ENCODE measurements at places on chromosomes 7 and 10.

DNA sequence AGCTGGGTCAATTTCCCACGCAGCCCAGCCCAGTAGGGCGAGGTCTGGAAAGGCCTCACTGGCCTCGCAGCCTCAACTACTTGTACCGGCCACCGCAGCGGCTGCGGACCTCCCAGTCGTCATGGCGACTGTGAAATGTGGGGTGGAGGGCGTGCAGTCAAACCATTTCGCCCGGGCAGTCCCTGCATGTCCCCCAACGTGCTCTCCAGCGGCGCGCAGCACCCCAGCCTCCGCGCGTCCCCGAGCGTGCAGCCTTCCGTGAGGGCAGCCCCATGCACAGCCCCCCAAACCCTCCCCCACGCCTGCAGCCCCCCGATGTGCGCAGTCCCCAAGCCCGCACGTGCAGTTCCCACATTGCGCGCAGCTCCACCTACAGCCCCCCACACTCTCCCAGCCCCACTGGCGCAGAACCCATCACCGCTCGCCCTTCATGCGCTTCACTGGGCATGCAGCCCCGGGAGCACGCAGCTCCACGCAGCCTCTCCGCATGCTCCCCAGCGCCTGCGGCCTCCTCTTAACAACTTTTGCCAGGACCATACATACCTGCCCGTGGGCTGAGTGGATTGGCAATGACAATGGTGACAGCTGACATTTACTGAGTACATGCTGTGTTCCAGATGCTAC lies 34.5 kb upstream of the SFTPD start:
- DNase-seq: no peak

DNA sequence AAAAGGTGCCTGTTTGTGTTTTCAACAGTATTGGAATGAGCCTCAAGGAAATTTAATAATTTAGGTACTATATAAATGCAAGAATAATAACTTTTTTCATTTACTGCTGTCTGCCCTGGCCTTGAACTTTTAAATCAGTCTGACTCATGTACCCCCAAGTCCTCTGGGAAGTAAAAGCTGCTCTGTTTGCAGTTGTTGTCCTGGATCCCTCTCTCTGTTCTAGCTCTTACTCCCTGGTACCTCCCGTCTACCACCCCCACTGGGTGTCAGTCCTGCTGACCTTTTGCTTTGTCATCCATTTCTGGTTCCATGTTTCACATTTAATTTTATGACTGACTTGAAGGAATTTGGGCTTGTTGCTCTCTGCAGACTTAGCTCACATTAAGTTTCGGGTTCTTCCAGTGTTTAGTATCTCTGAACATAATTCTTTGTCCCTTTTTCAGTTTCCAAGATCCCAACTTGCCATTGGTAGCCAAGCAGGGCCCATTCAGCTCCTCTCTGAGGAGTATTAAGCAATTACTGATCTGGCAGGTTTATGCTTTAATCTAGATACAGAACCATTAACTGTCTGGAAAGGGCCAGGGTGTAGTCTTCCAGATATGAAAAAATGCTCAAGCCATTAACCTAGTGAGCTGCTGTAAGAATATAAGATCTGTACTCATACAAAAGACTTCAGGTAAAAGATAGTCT lies 208.7 kb upstream of the FAM3C start:
- no peak for DNase-seq

- DNase-seq: no peak
These were observed 59.3 kb upstream of the TMEM72 start for GRCh38 chr10:44851881-44852280.

DNA sequence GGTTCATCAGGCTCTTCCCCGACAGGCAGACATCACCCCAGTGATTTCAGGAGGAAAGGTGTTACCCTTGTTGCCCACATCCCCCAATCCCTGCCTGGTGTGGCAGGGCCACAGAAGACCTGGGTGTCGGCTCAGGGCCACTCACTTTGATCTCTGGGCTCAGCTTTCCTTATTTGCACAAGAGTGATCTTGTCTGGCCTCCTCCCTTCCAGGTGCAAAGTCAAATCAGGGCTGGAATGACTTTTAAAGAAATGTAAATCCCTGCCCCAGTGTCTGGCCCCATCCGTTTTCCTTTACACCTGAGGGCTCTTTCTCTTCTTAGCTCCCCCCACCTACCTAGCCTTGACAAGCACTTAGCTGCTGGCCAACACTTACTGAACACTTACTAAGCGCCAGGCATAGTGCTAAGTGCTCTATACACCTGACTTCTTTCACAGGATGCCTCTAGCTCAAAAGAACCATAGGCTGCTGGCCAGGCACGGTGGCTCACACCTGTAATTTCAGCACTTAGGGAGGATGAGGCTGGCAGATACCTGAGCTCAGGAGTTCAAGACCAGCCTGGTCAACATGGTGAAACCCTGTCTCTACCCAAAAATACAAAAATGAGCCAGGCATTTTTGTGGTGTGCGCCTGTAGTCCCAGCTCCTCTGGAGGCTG lies 979 bp upstream of the NODAL start:
- no peak for DNase-seq

DNA sequence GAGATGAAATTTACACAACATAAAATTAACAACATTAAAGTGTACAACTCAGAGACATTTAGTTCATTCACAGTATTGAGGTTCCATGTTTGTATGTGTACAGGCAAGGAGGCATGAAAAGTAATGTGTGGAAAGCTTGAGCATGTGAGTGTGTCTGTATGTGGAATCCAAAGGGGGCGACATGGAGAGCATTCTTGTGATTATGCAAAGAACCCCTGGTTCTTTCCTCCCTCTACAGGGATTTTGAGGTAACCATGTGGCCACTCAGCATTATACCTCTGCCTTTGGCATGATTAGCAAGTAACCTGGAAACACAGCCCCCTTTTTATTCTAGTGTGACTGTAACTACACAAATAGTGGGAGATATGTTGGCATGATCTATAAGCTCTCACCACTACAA lies 21.0 kb downstream of the OR2F1 start:
- no peak for DNase-seq

DNA sequence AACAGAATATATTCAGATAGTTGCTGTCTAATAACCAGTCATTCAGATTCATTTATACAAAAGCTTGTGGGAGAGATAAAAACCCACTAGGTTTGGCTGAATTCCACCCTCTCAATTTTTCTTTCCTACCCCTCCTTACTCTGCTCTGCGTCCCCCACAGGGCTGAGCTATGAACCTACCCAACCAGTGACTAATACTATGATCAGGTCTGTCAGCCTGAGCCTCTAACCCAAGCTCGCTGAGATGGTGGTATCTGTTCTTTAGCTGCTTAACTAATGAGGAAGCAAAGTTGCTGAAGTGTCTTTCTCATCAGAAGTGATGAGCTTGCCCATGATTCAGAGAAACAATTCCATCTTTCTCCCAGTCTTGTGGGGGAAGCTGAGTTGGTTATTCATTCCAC lies 248.7 kb upstream of the GPR26 start:
- no peak for DNase-seq

DNA sequence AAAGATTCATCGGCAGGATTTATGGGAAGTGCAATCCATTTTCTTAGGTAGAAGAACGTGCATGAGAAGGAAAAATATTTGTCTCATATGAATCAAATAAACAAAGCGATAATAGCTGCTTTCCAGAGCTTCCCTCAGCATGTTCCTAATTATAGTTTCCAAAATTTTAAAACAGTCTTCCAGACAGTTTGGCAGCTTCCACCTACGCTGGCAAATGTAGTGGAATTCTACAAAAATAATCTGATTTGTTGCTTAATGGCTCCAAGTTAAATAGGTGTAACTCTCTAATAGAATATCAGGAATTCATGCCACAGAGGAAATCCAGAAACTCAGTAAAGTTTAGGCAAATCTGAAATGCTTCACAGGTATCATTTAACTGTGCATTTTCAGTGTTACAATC lies 23.3 kb upstream of the AGBL3 start:
- no peak for DNase-seq

- DNase-seq: no peak
These were observed 36.9 kb downstream of the MEIG1 start for GRCh38 chr10:14995964-14996565.

DNA sequence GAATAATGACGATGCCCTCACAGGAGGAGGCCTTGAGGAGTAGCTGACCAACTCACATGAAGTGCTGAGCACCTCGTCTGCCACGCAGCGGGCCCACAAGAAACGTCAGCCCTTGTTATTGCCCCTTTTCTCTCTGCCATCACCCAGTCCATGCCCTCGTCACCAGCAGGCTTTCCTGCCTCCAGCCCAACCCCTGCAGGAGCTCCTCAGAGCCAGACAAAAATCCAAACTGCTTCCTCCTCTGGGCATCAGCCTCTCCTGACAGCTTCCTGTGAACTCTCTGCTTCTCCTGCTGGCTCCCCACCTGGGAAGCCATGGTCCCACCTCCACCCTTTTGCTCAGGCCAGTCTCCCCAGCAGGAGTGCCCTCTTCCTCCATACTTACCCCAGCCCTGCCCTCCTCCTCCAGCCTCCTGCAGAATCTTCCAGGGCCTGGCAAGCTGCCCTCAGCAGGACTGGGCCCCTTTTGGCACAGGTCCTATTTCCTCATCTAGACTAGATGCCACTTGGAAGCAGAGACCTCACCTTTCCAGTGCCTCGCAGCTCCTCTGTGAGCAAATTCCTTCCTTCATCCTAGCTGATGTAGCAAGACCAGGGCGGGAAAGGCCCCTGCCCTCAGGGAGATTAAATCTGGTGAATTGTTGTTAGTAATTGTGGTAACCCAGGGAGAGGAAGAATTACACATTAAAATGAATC lies 115.1 kb downstream of the C10orf105 start:
- no peak for DNase-seq

DNA sequence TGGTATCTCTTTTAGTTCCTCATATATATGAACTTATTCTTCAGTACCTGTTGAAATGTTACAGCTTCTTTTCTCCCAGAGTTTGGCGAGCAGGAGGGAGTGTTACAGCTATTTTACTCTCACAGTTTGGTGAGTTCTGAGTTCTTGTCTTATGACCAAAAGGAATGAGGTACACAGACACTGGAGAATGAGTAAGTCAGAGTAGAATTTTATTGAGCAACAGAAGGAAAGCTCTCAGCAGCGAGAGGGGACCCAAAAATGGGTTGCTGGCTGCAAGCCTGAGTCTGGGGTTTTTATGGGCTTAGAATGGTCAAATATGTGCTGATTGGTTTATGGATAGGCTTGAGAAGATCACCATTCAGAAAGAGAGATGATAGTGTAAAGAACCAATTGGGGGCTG lies 175.2 kb downstream of the CDK14 start:
- DNase-seq: no peak

- no peak for DNase-seq
These were observed 234.8 kb downstream of the TRIL start for GRCh38 chr7:28723336-28723735.

GRCh38 chr10:58137813-58138212 lies 129.9 kb downstream of the IPMK start:
- DNase-seq: no peak

DNA sequence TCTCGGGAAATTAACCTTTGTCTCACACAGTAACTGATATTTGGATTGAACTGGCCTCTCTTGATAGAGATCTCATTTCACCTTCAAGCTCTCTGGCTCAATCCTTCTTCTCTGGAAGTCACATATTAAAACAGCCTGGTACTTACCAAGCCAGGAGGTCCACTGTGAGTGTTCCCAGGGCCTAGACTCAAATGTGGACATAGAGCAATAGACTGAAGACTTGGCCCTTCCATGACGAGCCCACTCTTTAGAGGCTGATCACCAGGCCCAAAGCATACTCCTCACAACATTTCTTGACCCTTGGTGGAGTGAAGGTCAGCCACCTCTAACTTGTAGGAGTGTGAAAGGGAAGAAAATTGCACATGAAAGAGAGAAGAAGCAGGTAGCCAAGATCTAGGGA lies 38.5 kb downstream of the COL1A2 start:
- DNase-seq: no peak

GRCh38 chr7:128868624-128869137 lies 6.0 kb downstream of the ATP6V1F start:
- DNase-seq: no peak

DNA sequence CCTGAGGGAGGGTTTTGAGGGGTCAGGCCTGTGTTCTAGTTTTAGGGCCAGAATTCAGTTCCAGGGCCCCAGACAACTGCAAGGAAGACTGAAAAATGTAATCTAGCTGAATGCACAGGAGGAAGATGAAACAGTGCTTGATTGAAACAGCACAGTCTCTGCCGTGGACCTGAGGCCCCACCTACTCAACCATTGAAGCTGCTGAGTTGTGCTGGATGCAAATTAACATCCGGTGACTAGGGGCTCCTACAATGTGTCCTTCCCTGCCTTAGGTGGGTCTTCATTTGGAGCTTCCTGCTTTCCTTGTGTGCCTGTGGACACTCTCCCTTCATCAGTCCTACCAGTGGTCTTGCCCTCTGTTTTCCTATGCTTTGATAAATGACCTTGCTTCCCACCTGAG lies 5.7 kb downstream of the GLRX3 start:
- DNase-seq: no peak

- DNase-seq: no peak
These were observed 227.9 kb upstream of the PRSS58 start for GRCh38 chr7:142485617-142486226.

- DNase-seq: no peak
These were observed 11.5 kb upstream of the GPER1 start for GRCh38 chr7:1076184-1077072.

- DNase-seq: peak; percentile 49
These were observed 26.2 kb downstream of the PWWP2B start for GRCh38 chr10:132422903-132423825.

DNA sequence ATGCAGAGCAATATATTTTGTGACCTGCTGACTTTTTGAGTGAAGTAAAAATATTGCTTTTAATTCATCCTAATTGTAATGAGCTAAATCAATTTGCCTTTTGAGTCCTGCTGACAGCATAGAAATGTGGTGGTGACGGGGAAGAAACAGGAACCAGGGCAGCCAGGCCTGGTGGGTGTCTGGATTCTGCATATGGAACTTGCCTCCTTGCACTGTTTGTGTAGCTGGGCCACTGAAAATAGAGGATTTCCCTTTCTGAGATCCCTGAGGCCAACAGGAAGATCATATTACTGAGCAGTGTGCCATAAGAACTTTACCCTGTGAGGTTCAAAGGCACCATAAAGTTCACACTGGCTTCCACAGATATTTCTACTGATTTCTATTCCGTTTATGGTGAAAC lies 488.4 kb upstream of the AKR1E2 start:
- DNase-seq: no peak

GRCh38 chr10:129518793-129519192 lies 51.8 kb downstream of the MGMT start:
- no peak for DNase-seq

- DNase-seq: no peak
These were observed 41.7 kb upstream of the LOXL4 start for GRCh38 chr10:98309366-98310355.

DNA sequence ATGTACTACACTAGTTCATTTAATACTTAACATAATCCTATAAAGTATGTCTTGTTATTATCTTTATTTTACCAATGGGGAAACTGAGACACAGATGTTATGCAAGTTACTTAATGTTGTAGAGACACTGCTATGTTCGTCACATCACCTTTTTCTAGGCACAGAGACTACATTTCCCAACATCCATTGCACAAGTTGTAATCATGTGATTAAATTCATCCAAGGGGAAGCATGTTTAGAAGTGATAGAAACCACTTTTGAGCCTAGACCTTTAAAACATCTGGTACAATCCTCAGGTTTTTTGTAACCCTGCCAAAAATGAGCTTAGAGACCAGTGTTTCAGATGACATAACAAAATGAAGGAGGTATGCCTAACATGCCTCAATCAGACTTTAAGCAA lies 386.8 kb upstream of the HPS1 start:
- DNase-seq: no peak

- DNase-seq: no peak
These were observed 606.2 kb downstream of the LRMDA start for GRCh38 chr10:76037531-76038155.
